ENCODE measurements at places on chromosomes 3 and 15.

DNA sequence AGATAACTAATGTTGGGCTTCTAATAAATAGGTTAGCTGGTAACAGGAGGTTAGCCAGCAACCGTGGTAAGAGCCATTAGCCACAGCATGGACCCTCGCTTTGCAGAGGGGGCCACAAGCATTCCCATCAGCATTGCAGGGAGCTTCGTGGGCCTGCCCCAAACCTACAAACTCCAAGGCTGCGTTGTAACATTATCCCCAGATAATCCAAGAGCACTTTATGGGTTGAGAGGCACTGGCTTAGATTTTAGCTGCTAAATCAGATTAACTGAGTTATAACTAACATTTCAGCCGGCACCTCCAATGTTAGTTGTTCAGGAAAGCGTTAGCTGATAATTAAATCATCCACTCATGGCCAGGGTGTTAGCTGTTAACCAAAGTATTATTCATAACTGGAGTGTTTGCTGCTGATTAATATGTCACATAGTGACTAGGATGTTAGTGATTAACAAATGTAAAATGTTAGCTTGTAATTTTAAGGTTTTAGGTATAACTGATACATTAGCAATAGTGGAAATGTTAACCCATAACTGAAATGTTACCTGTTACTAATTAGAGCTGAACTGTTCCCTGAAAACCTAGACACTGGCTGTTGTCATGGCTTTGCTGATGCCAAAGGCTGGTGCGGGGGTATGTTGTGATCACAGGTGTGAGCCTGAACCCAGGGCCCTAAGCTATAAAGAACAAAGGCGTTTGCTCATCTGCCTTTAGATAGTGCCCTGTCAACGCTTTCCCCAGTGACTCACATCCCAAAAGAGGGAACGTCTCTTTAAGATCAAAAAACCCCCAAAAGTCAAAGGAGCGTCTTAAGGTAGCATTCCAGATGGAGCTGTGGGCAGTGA lies 56.2 kb downstream of the SLC6A6 start:
- DNase-seq: no peak

- DNase-seq: no peak
Observed at GRCh38 chr3:66823009-66823397, 175.1 kb upstream of the KBTBD8 start.

- DNase-seq: no peak
Observed at GRCh38 chr15:36678308-36678707, 98.9 kb downstream of the CDIN1 start.

- no peak for DNase-seq
Observed at GRCh38 chr3:14377838-14378169, 24.6 kb upstream of the SLC6A6 start.

GRCh38 chr15:84898761-84899160 lies 14.3 kb downstream of the SLC28A1 start:
- DNase-seq: no peak

- no peak for DNase-seq
Observed at GRCh38 chr15:30953183-30953582, 38.2 kb downstream of the MTMR10 start.

DNA sequence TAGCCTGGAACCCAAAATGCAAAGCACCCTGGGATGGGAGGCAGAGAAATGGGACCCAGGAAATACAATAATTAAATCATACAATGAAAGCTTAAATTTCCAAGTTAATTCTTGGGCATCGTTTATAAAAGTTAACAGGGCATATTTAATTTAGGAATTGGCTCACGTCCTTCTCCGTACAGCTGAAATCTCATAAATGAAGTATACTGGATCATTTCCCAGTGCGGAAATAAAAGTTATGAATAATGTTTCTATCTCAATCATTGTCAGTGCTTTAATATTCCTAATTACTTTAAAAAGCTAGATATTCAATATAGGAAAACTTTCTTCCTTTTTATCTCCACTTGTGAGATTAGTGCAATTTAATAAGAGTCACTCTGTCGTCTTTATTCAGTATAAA lies 164.0 kb downstream of the MEGF11 start:
- DNase-seq: no peak

DNA sequence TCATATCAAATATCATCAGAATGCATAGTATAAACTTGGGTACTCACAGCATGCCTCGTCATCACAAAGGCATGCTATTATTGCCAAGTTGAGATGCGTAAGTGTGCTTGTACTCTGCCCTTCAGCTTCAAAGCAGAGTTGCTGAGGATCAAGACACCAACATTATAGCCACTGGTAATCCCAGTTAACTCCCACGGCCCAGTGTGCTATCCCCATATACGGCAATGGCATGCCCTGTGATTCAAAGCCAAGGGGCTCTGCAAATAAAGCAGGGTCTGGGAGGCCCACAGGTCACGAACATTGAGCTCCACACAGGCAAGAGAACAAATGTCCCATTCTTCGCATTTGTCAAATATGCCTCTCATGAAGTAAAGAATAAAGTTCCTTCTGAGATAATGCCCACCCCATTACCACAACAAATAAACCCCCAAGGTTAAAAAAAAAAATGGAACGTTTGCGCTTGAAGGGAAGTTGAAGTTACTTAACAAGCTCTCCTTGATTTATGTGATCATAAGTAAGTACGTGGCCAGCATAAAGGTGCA lies 298.1 kb upstream of the NECTIN3 start:
- no peak for DNase-seq

- DNase-seq: no peak
Observed at GRCh38 chr15:89433686-89434085, 62.7 kb downstream of the RHCG start.

- DNase-seq: no peak
Observed at GRCh38 chr3:124969963-124970722, 35.6 kb upstream of the MUC13 start.

- DNase-seq: no peak
Observed at GRCh38 chr15:77724715-77725114, 92.0 kb upstream of the LINGO1 start.

GRCh38 chr3:4491855-4492207 lies 1.3 kb upstream of the ITPR1 start:
- DNase-seq: no peak

DNA sequence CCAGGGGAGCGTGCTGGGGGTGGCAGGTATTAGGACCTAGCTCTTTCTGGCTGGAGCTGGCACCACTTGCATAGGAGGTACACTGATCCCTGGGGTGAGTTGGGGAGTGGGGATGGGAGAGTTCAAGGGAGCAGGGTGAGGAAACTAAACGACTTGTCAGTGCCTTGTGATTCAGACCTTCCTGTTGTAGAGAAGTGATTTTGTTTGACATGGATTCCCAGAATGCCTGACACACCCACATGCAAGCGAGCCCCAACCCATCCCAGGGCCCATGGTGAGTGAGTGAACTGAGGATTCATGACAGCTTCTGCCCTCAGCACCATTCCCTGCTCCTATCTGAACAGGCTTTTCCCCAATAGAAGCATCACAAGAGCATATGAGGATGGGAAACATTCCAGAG lies 15.6 kb upstream of the UBE2Q2 start:
- no peak for DNase-seq

GRCh38 chr3:51035630-51036029 lies 349.5 kb upstream of the MANF start:
- no peak for DNase-seq

DNA sequence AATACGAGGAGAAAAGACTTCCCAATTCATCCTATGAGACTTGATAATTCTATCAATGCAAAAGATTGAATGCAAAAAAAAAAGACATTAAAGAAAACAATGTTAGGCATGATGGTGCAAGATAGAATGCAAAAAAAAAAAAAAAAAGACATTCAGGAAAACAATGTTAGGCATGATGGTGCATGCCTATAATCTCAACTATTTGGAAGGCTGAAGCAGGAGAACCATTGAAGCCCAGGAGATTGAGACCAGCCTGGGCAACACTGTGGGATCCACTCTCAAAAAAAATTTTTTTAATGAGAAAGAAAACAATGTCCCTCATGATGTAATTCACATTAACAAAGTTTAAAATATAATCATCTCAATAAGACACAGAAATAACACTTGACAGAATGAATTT lies 75.9 kb downstream of the MYO9A start:
- no peak for DNase-seq

- no peak for DNase-seq
Observed at GRCh38 chr3:161866176-161866575, 369.6 kb downstream of the OTOL1 start.

DNA sequence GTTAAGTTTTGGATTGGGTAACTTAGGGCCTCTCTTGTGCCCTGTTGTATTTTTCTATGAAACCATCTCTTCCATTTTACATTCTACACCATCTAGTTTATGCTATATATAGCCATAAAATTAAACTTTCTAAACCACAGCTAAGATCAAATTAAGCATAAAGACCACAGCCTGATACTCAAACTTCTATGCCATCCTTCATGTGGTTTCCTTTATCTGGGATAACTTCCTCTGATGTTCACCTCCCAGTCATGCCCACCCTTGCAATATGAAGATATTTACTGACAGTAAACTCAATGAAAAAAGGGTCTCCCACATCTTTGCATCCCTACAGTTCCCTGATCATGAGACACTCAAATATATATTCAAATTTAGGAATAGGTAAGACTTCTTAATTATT lies 4.2 kb downstream of the SELENOK start:
- DNase-seq: no peak

DNA sequence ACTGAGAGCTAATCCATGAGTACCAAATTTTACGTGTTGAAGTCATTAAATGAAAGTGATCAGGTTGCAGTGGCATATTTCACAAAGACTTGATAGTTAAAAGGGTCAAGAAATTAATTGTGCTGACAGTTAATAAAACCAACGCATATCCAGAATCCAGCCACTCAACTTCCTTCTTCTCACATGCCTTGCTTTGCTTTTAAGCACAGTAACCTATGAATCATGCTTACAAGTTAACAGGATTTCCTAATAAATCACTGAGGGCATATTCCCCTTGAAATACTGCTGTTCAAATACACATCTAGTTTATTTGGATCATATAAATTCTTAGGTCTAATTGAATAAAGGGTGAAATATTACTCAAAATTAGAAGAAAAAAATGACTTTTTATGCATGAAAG lies 801.5 kb upstream of the EPHA6 start:
- DNase-seq: no peak
